ENCODE measurements at places on chromosomes 16 and 17. TPM values are rescaled to one million over a fixed set of nuclear protein-coding genes. Genes with fewer than 3 reads are reported as not detected.
A peak's percentile ranks its signal among the peaks of the same experiment; 100 is the strongest.

- peaks cover 9% of the 10 kb centered on the region for H3K36me3 ChIP-seq
- no peak overlapping the region for H3K4me3 ChIP-seq
- no peak for DNase-seq
- H3K27ac ChIP-seq: no peak overlapping the region
These were observed 9.6 kb upstream of the SLC38A8 start for GRCh38 chr16:84052071-84052622.

DNA sequence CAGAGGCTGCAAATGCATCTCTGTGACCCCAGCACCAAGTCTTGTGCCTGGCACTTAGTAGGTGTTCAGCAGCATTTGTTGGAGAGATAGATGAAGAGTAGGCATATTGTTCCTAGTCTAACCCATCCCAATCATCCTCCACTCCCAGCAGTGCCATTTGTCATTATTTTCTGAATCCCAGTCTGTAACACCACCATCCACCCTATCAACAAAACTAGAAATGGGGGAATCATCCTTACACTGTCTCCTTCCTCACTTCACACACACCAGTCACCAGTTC lies 95.9 kb upstream of the TBX2 start:
- no peak overlapping the region for H3K27ac ChIP-seq
- no peaks in the 10 kb centered on the region for H3K27me3 ChIP-seq
- H3K4me1 ChIP-seq: peaks cover 12% of the 10 kb centered on the region
- DNase-seq: no peak
- no peak overlapping the region for H3K4me3 ChIP-seq
- H3K36me3 ChIP-seq: no peaks in the 10 kb centered on the region

- no peak overlapping the region for H3K27ac ChIP-seq
- DNase-seq: no peak
- H3K27me3 ChIP-seq: no peaks in the 10 kb centered on the region
- H3K4me1 ChIP-seq: no peaks in the 10 kb centered on the region
These were observed 252.4 kb downstream of the GRIN2A start for GRCh38 chr16:9929836-9930235.

- DNase-seq: peak; percentile 11
- no peaks in the 10 kb centered on the region for H3K36me3 ChIP-seq
- no peak overlapping the region for H3K27ac ChIP-seq
- peaks cover 3% of the 10 kb centered on the region for H3K4me1 ChIP-seq
These were observed 43.8 kb downstream of the ELAC2 start for GRCh38 chr17:12974005-12974531.

DNA sequence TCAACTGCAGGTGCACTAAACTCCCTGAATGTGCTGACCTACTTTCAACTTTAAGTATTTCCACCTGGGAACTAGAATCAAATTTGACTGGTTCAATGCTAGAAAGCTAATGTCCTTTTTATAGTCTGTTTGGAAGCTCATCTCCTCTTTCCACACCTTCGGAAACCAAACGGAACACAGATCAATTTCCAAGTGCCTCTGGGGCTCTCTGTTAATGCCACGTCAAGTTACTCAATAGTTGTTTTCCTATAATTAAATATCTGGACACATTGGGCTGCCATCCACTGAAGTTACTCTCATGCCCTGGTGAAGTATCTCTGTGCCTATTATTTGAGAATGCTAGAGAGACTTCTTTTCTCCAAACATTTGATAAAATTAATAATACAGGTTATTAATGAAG lies 29.7 kb downstream of the ABAT start:
- no peak overlapping the region for H3K27ac ChIP-seq
- H3K36me3 ChIP-seq: no peaks in the 10 kb centered on the region
- H3K4me3 ChIP-seq: no peak overlapping the region
- DNase-seq: no peak
- no peaks in the 10 kb centered on the region for H3K27me3 ChIP-seq

GRCh38 chr16:27310576-27311447 lies 3.0 kb upstream of the IL4R start:
- no peaks in the 10 kb centered on the region for H3K27me3 ChIP-seq
- peaks cover 17% of the 10 kb centered on the region for H3K4me1 ChIP-seq
- no peaks in the 10 kb centered on the region for H3K36me3 ChIP-seq
- DNase-seq: no peak
- no peak overlapping the region for H3K27ac ChIP-seq

GRCh38 chr16:55331648-55332185 lies 7.7 kb downstream of the IRX6 start:
- no peak overlapping the region for H3K27ac ChIP-seq
- H3K4me3 ChIP-seq: no peak overlapping the region
- H3K36me3 ChIP-seq: no peaks in the 10 kb centered on the region

DNA sequence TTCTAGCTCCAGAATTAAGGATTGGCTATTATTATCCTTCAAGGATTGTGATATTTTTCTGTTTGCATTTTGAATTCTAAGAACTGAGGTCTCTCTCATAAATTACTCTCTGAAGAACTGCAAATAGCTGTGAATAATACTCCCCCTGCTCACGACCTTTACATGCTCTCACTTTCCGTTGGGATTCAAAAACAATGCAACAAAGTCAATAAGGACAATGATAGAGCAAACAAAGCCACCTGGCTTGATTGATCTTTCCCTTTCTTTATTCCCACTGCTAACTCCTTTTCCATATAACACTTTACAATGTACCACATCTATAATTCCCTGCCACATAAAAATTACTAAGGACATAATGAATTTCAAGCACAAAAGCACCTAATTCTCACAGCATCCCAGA lies 523.0 kb upstream of the CA10 start:
- no peak overlapping the region for H3K27ac ChIP-seq
- no peak for DNase-seq
- H3K4me1 ChIP-seq: no peaks in the 10 kb centered on the region
- no peaks in the 10 kb centered on the region for H3K27me3 ChIP-seq

- no peaks in the 10 kb centered on the region for H3K4me1 ChIP-seq
- H3K36me3 ChIP-seq: no peaks in the 10 kb centered on the region
- H3K27me3 ChIP-seq: no peaks in the 10 kb centered on the region
- no peak overlapping the region for H3K27ac ChIP-seq
These were observed 23.6 kb downstream of the RANBP10 start for GRCh38 chr16:67782567-67783352.

DNA sequence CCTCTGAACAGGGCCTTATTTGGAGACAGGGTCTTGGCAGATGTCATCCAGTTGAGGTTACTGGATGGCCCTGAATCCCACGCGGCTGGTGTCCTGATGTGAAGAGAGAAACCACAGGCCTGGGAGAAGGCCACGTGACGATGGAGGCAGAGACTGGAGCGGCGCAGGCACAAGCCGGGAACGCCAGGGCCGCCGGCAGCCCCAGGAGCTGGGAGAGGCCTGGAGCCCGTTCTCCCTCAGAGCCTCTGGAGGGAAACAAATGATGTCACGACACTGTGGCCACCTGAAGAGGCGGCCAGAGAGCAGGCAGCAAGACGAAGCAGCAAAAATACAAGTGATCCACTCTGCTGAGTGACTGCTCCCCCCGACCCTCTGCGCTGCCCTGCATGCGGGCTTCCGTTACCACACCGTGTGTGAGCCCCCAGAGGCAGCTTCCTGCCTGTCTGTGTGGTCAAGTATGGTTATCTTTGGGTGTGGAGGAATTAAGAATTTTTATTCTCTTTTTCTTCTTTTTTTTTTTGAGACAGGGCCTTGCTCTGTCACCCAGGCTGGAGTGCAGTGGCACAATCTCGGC lies 11.6 kb downstream of the CD7 start:
- H3K36me3 ChIP-seq: no peaks in the 10 kb centered on the region
- H3K4me1 ChIP-seq: no peaks in the 10 kb centered on the region
- no peak for DNase-seq

- H3K4me3 ChIP-seq: no peak overlapping the region
- no peak for DNase-seq
- peaks cover 7% of the 10 kb centered on the region for H3K27me3 ChIP-seq
- peaks cover 7% of the 10 kb centered on the region for H3K4me1 ChIP-seq
- no peak overlapping the region for H3K27ac ChIP-seq
These were observed 18.8 kb downstream of the SEZ6 start for GRCh38 chr17:28986714-28987655.

GRCh38 chr16:68197250-68197649 lies 38.7 kb downstream of the ESRP2 start:
- H3K36me3 ChIP-seq: no peaks in the 10 kb centered on the region
- H3K4me3 ChIP-seq: no peak overlapping the region
- peak; percentile 19 for DNase-seq
- H3K27ac ChIP-seq: no peak overlapping the region
- H3K4me1 ChIP-seq: peaks cover 9% of the 10 kb centered on the region

GRCh38 chr16:17561056-17561455 lies 90.3 kb upstream of the XYLT1 start:
- no peak overlapping the region for H3K4me3 ChIP-seq
- no peaks in the 10 kb centered on the region for H3K4me1 ChIP-seq
- H3K27me3 ChIP-seq: peaks cover 4% of the 10 kb centered on the region
- H3K27ac ChIP-seq: no peak overlapping the region
- H3K36me3 ChIP-seq: no peaks in the 10 kb centered on the region

DNA sequence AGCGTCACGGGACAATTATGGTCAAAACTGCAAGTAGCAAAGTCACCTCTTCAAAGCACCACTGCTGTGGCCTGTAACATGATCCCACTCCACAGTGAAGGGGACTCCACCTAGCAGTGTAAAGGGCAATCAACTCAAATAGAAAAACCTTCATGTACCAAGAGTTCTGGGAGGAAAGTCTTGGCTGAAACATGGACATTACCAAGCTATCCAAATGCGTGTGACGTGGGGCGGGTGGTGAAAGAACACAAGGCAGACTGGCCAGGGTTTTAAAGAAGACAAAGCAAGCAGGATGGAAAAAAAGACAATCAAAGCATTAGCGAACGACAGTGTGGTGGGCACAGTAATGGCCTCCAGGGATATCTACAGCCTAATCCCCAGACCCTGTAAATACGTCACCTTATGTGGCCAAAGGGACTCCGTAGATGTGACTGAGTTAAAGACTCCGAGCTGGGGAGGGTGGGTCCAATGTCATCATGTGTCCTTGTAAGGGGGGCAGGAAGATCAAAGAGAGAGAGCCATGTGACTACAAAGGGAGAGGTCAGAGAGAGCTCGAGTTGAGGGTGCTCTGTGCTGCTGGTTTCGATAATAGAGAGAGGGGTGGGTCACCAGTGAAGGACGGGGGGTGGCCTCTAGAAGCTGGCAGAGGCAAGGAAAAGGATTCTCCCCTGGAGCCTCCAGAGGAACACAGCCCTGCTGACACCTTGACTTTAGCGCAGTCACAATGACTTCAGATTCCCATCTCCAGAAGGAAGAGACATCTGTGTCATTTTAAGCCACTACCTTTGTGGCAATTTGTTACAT lies 6.0 kb downstream of the HSDL1 start:
- peak; percentile 54 for DNase-seq
- no peak overlapping the region for H3K4me3 ChIP-seq
- H3K27me3 ChIP-seq: no peaks in the 10 kb centered on the region
- H3K27ac ChIP-seq: no peak overlapping the region
- H3K36me3 ChIP-seq: no peaks in the 10 kb centered on the region

GRCh38 chr17:36683387-36683786 lies 82.0 kb downstream of the MRM1 start:
- DNase-seq: no peak
- no peaks in the 10 kb centered on the region for H3K4me1 ChIP-seq
- no peak overlapping the region for H3K27ac ChIP-seq
- no peaks in the 10 kb centered on the region for H3K36me3 ChIP-seq

DNA sequence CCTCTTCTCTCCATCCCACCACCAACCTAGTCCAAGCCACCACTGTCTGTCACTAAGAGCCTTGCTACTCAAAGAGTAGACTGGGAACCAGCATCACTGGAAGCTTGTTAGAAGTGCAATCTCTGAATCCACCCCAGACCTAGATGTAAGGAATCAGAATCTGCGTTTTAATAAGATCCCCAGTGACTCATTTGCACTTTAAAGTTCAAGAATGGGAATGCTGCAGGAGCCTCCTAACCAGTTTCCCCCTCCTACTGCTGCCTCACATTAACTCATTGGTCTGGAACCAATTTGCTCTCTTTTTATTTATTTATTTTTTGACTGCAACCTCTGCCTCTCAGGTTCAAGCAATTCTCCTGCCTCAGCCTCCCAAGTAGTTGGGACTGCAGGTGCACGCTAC lies 19.8 kb upstream of the LYRM9 start:
- H3K27me3 ChIP-seq: no peaks in the 10 kb centered on the region
- no peak for DNase-seq
- H3K27ac ChIP-seq: no peak overlapping the region
- H3K4me3 ChIP-seq: no peak overlapping the region
- no peaks in the 10 kb centered on the region for H3K4me1 ChIP-seq
- no peaks in the 10 kb centered on the region for H3K36me3 ChIP-seq

DNA sequence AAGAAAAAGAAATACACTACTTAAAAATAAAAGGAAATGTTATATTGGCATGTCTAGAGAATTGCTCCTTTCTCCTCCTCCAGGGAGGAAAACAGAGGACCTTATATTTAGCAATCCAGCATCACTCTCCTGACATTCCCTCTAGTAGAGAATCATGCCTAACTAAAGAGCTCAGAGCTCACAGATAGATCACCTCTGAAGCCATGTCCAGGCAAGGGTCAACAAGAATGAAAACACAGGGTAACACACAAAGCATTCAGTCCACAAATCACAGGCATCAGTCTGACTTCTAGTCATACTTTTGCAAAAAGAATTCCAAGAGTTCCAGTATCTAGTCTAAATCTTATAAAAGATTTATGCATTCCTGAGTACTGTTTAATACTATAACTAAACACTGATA lies 4.4 kb upstream of the HASPIN start:
- DNase-seq: no peak
- no peak overlapping the region for H3K4me3 ChIP-seq
- H3K36me3 ChIP-seq: peaks cover 38% of the 10 kb centered on the region
- no peak overlapping the region for H3K27ac ChIP-seq
- H3K27me3 ChIP-seq: no peaks in the 10 kb centered on the region
- H3K4me1 ChIP-seq: peaks cover 20% of the 10 kb centered on the region

DNA sequence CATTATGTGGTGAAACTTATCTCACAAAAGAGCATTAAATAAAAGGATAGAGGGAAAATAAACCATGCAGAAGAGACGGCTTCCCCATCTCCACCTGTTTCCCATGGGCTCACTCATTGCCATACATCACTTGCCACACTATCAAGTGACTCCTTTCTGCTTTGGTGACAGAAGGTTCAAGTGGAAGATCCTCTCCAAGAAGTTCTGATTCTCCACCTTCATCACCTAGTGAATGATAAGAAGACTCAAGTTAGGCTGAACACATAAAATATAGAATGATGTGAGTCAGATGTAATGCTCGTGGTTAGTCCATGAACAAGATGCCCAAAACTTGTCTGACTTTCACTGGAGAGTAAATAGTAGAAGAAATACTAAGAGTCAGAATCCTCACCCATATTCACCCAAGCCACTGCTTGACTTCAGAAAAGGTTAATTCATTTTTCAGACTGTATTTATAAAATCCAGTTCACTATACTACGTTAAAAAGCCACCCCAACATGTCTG lies 100.1 kb upstream of the TOB1 start:
- H3K27ac ChIP-seq: no peak overlapping the region
- H3K4me1 ChIP-seq: peaks cover 2% of the 10 kb centered on the region
- no peak overlapping the region for H3K4me3 ChIP-seq
- H3K27me3 ChIP-seq: no peaks in the 10 kb centered on the region
- H3K36me3 ChIP-seq: peaks cover 42% of the 10 kb centered on the region

Gene CDRT15
- not detected for total RNA-seq

Gene FBXL16
- total RNA-seq: 3.7 TPM

Gene KRTAP9-2
- total RNA-seq: not detected

Gene TBC1D3K
- not detected for total RNA-seq

Gene MYO15A
- total RNA-seq: 0.32 TPM

All from astrocyte (in vitro differentiated cells and primary cell).